Fibroblast of villous mesenchyme (primary cell): ENCODE measurements at places on chromosomes 11 and 22. TPM values are rescaled to one million over a fixed set of nuclear protein-coding genes. Genes with fewer than 3 reads are reported as not detected.

GRCh38 chr22:43996170-43996980 lies 27.7 kb upstream of the PARVB start:
- DNase-seq = no peak

Gene POU2AF1
- total RNA-seq = not detected in 2 replicates

- DNase-seq = no peak
Observed at GRCh38 chr11:8339592-8340022, 75.9 kb upstream of the LMO1 start.

Gene FREY1
- total RNA-seq = 0.43 and 0.64 TPM in 2 replicates

Gene SYCE3
- not detected in 2 replicates for total RNA-seq

- DNase-seq = peak; percentile 72
Observed at GRCh38 chr11:128180441-128181087, 406.8 kb downstream of the ETS1 start.

Gene TMEM191C
- 0.97 and 1.7 TPM in 2 replicates for total RNA-seq

Gene C22orf42
- total RNA-seq = not detected in 2 replicates

- DNase-seq = peak; percentile 87
Observed at GRCh38 chr22:21652010-21652546, 10.0 kb downstream of the SDF2L1 start.

Gene TMEM45B
- not detected in 2 replicates for total RNA-seq

Gene TRIM6
- total RNA-seq = 6.1 and 6.5 TPM in 2 replicates

- DNase-seq = peak; percentile 43
Observed at GRCh38 chr11:125514336-125515101, 18.5 kb upstream of the FEZ1 start.

Gene RPS19BP1
- total RNA-seq = 44.0 and 57.0 TPM in 2 replicates

Gene C11orf86
- total RNA-seq = not detected in 2 replicates

- DNase-seq = no peak
Observed at GRCh38 chr11:118625036-118625690, 17.7 kb downstream of the PHLDB1 start.

GRCh38 chr11:34613015-34613414 lies 7.9 kb upstream of the EHF start:
- DNase-seq = no peak

DNA sequence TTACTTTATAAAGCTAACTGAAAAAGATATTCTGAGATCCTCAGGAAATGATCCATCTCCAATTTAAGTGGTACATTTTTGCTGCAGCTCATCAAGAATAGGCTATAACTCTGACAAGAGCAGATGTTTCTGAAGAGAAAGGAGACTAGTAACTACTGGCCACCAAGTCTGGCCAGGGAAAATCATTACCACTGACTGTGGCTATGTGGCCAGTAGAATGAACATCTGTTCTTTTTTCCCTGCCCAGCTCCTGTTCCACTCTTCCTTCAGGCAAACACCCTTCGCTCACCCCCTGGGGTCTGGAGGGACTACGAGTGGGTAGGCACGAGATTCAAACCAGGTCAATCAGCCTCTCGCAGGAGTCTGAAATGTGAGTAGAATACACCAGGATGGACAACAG lies 23.9 kb downstream of the TMEM123 start:
- DNase-seq = no peak

- no peak for DNase-seq
Observed at GRCh38 chr11:14065141-14065540, 102.6 kb downstream of the SPON1 start.

GRCh38 chr11:6828103-6828502 lies 17.4 kb upstream of the OR10A5 start:
- no peak for DNase-seq

- peak; percentile 69 for DNase-seq
Observed at GRCh38 chr11:110373051-110373702, 56.6 kb upstream of the FDX1 start.

Gene PANX2
- total RNA-seq = 0.32 and 0.43 TPM in 2 replicates

DNA sequence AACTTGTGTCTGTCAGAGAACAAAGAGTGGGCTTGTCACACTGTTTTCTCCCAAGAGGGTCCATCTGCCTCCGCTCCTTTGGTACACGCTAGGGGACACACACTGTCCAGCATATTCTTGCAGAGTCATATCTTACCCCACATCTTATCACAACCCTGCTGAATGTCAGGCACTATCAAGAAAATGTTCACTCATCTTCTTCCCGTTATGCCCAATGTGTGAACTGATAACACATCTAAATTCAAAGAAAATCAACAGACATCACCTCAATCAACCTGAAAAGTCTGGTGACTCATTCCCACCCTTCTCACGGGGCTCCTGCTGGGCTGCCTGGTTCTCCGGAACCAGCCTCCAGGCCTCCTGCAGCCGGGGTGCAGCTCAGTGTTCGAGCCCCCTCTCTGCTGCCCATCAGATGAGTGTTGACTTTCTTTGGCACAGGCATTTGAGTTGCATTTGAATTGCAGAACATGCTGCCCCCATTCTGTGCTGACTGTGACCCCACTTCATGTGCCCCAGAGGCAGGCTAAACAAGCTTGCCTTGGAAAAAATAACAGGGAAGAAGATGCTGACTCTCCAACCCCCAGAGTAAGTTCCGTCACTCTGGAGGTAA lies 19.4 kb downstream of the GRAP2 start:
- DNase-seq = no peak

Gene THY1
- 194 and 284 TPM in 2 replicates for total RNA-seq

GRCh38 chr22:20584872-20585638 lies 77.6 kb downstream of the MED15 start:
- DNase-seq = no peak

- no peak for DNase-seq
Observed at GRCh38 chr11:47507563-47508239, 45.2 kb downstream of the CELF1 start.

DNA sequence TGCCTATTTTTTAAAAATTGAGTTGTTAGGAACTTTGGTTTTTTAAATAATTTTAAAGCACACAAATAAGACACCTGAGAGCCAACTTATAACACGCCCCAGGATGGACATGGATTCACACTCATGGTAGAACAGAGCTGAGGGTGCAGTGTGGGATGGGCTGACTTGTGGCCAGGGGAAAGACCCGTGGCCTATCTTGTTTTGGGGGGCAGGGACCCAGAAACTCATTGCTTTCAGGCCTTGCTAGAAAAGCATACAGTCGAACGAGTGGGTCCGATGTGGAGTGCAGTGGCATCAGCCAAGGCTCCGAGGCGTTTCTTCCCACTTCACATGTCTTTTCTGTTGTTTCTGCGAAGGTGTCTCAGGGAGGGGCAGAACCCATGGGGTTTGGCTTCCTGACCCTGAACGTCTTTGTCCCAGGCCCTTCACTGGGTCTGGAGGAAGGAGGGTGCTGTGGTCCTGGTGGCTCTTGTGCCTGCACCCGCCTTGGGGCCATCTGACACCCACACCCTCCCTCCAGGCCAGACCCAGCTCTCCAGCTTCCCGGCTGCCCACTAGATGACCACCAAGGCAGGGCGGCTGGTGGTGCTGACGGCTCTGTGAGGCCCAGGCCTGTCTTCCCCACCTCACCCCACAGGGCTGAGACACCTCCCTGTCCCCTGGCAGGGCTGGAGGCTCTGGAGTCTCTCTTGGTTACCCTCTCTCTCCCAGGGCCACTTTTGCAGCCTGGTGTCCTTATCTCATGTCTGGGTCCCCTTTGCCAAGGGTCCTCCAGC lies 120.8 kb downstream of the KCNQ1 start:
- DNase-seq = no peak

- DNase-seq = no peak
Observed at GRCh38 chr11:92296138-92296515, 71.5 kb downstream of the FAT3 start.

- no peak for DNase-seq
Observed at GRCh38 chr11:110044226-110044968, 48.8 kb upstream of the ZC3H12C start.

DNA sequence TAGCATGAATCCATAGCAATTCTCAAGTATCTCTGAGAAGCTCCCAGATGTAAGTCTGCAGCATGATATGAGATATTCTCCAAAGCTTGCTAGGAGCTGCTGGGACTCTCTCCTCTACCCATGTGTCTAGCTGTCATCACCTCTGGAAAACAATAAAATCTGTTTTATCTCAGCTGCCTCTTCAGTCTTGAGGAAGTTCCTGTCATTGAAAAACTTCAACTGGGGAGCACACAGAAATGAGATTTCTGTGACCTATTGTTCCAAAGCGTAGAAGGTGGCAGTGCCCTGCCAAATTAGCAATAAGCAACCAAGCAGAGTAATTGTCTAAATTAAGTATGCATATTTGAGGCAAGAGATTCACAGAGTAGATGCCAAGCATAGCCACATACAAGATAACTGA lies 1380.6 kb upstream of the RAG2 start:
- peak; percentile 47 for DNase-seq

Gene MS4A6E
- total RNA-seq = not detected in 2 replicates

Gene CLDN5
- total RNA-seq = not detected in 2 replicates

- peak; percentile 34 for DNase-seq
Observed at GRCh38 chr11:47786373-47786772, 19.2 kb upstream of the FNBP4 start.

Gene NLRP14
- under 0.01 and 0.32 TPM in 2 replicates for total RNA-seq

- no peak for DNase-seq
Observed at GRCh38 chr11:28922386-28922981, 814.3 kb downstream of the METTL15 start.
